ENCODE measurements at places on chromosomes 11 and 22.
A peak's percentile ranks its signal among the peaks of the same experiment; 100 is the strongest.

DNA sequence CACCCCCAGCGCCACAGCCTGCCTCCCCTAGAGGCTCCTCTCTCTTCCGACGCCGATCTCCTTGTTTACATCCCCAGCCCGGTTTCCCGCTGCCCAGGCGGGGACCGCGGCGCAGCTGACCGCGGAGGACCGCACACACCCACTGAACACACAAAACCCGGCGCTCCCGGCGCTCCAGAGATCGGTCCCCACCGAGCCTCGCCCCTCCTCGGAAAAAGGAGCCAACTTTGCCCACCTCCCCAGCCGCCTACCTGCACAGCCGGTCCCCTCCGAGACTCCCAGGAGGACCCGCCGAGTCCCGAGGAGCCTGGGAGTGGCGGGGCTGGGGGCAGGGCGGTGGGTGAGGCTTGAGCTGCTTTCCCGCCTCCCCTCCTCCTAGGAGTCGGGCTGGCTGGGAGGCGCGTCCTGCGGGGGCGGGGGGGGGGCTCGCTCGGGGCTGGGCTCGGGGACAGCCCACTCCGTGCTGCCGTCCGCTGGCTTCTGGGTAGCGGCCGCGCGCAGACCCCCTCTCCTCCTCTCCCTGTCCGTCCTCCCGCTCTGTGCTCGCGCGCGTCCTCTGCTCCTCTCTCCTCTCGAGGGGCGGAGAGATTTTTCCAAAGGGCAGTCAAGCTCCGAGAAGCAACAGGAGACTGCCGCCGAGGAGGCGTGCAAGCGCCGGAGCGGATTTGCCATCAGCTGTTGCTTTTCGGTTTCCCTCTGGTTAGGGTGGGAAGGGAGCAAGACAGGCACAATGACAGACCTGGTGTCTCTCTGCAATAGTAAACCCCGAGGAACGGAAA lies at the start of gene FXYD6:
TSS of gene FXYD6 (minus strand) at position 318 of the 779 bp plus-strand sequence. CDS start 33,882 bp downstream, outside the sequence.
- no peak for DNase-seq

- DNase-seq, result no peak
Observed at GRCh38 chr11:86274503-86274902, 27.5 kb upstream of the HIKESHI start.

- no peak for DNase-seq
Observed at GRCh38 chr11:15236559-15236958, 121.8 kb downstream of the INSC start.

- DNase-seq, result peak; percentile 71
Observed at GRCh38 chr22:33909075-33909458, 11.2 kb downstream of the LARGE1 start.

DNA sequence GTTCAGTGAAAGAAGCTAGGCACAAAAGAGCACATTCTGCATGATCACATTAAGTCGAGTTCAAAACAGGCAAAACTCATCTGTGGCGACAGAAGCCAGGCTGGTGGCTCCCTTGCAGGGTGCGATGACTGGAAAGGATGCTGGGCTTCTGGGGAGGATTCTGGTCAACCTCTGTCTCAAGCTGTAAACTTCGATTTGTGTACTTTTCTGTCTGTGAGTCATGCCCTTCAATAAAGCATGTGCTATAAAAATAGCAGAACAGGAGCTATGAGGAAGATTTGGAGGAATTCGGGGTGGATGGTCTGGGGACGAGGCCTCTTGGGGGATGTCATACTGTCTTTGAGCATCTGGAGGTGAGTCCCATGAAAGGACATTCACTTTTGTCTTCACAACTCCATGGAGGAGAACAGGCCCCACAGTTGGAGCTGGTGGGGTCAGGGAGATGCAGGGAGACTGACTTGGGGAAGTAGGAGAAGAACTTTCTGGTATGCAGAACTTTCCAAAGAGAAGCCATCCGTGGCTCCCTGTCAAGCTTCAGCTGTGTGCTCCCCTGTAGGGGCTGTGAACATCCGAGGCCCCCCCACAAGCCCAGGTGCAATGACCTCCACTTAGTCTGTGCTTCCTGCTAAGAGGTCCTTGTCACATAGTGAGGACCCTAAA lies 77.8 kb upstream of the LINC01488 start:
- DNase-seq, result no peak

DNA sequence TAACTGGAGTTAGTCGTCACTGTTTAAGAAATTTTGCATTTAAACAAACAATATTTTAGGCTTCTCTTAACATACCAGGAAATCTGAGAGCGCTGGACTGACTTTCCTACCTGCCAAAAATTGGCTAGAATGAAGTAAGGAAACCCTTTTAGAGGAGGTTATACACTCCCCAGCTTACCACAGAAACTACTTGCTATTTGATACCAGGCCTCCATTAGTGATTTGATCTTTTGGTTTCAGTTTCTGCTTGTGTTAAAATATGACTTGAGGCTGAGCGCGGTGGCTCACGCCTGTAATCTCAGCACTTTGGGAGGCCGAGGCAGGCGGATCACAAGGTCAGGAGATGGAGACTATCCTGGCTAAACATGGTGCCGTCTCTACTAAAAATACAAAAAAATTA lies 419.9 kb downstream of the LRRC4C start:
- DNase-seq, result no peak

DNA sequence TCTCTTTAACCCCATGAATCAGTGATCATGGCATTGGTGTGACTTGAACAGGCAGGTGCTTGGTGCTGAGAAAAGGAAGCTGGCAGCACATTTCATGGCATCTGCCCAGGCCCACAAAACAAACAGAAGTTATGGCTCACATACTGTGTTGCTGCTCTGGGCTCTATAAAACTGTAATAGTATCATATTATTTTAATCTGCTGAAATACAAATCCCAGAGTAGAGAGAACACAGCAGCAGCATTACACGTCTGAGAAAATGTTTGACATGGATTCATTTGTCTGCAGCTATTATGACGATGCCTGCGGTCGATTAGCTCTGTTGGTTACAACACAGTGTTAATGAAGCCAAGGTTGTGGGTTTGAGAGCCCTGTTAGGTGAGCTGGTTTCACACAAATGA lies 80.8 kb downstream of the ALX4 start:
- no peak for DNase-seq

GRCh38 chr11:131372234-131372962 lies 2.0 kb downstream of the NTM start:
- DNase-seq, result no peak

DNA sequence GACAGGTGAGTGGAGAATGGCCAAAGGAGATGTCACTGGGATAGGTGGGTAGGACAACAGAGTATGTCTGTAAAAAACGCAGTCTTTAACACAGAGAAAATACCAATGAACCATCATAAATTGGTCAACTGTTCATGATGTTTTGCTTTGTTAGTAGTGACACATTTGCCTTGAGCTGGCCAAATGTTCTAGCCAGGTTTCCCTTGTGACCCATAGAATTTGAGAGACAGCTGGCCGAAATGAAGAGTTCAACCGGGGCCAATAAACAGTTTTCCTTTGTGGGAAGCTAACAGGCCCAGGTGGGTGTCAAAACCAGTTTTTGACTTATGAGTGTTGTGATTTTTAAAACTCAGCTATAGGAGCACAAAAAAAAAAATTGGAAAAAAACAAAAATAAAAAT lies 116.6 kb upstream of the BID start:
- no peak for DNase-seq

- DNase-seq, result peak; percentile 48
Observed at GRCh38 chr11:76910620-76911414, 50.1 kb downstream of the ACER3 start.

DNA sequence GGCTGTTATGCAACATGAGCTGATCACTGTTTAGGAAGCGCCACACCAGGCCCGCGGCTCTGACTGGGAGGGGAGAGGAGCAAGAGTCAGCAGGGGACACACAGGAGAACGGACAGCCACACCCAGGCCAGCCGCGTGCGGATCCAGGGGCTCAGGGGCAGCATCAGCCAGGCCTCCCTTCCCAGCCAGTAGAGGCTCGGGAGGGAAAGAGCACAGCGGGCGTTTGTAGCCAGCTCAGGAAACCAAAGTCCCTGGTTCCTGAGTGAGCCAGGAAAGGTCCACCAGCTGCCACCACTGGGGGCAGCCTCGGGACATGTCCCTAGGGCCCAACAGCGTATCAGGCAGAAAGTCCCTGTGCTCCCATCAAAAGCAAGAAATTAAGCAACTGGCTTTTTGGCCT lies 71.8 kb upstream of the PITPNB start:
- peak; percentile 83 for DNase-seq

DNA sequence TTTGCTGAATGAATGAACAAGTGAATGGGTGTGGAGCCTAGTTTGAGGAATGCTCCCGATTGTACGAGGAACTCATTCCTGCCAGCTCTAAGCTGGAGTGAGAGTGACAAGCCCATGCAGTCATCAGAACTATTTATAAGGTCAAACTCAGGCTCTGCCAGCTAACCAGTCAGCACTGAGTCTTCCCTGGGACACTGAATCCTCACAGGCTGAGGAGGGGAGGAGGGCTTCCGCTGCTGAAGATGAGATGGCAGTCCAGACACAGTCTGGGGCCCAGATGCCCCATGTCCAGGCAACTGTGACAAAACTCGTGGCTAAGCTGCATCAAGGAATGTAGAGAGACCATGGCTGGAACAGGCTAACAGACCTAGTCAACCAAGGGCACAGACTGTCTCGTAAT lies 4.0 kb downstream of the LRP4 start:
- DNase-seq, result no peak

DNA sequence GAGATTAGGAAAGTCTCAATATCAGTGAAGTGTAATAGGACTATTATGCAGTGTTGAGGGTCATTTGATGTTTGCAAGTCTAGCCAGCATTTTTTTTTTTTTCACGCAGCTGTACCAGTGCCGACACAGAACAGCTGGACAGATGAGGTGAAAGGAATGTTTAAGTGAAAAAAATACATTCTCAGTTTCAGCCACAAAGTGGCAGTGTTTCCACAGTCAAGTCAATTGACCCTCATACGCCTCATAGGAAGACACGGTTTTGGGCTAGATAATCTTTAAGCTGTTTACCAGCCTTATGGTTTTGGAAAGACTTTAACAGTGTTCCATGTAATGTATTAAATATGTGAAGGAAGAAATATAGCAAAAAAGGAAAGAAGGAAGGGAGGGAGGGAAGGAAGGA lies 349.9 kb upstream of the ANO3 start:
- DNase-seq, result no peak

- no peak for DNase-seq
Observed at GRCh38 chr22:37121887-37122591, 12.5 kb upstream of the TMPRSS6 start.

DNA sequence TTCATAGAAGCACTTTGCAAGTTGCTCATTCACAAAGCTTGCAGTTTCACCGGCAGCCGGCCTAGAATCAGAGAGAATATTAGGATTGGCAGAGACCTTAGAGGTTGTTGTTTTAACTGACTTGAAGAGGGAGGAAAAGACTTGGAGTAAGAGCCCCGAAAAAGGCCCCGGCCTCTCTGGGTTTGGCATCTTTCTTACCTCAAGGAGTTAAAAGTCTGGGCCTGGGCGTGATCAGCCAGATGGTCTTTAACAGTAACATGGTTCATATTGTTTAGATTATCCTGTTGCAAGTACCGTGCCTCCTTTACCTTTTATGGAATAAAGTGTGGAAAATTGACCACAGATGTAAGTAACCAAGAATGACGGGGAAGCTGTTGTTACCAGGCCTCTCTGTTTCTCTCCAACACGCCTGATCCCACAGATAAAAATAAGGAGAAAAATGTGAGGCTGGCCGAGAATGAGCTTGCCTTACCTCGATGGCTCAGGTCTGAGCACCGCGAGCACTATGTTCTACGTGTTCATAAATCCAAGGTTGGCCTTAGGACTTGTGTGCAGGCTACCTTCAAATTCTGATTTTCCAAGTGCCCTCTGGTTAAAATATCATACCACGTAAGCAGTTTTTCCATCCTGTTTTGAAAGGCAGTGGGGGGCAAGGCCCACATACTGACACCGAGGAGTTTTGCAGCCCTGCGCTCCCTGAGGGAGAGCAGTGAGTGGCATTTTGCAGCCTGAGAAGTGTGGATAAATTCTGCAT lies 56.4 kb downstream of the PARVA start:
- DNase-seq, result no peak

- no peak for DNase-seq
Observed at GRCh38 chr11:7555052-7555699, 41.4 kb downstream of the PPFIBP2 start.

- no peak for DNase-seq
Observed at GRCh38 chr22:36573815-36574363, 44.9 kb upstream of the EIF3D start.

- DNase-seq, result no peak
Observed at GRCh38 chr11:33135216-33135615, 26.1 kb downstream of the CSTF3 start.

- DNase-seq, result no peak
Observed at GRCh38 chr11:68052137-68052873, 13.5 kb downstream of the TCIRG1 start.

GRCh38 chr22:46042786-46043185 lies 65.8 kb upstream of the WNT7B start:
- DNase-seq, result peak; percentile 60

GRCh38 chr11:132035766-132036165 lies 665.4 kb downstream of the NTM start:
- DNase-seq, result no peak

GRCh38 chr11:13859892-13860291 lies 102.6 kb upstream of the SPON1 start:
- DNase-seq, result no peak

DNA sequence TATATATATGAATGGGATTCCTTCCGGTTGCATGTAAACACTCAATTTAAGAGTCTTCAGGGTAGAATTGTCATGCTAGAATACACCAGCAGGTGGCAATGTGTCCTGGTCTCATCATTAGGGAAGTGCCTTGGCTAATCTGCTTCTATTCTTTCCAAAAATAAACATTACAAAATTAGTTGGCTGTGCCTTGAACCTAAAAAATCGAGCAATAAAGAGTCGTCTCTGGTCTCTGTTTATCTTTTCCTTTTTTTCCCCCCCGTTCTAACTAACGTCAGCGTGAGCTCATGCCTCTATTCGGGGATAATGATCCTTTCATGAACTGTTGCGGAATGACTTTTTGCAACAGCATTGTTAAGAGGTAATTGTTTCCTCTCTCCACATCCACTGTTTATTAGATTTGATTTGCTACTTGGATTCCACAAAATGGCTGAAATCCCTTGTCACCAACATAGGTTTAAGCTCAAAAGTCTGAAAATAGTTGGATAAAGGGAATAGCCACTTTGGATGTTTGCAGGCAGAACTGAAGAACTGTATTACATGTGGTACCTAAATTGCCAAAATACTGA lies 1.2 kb upstream of the ARHGEF12 start:
- peak; percentile 80 for DNase-seq

DNA sequence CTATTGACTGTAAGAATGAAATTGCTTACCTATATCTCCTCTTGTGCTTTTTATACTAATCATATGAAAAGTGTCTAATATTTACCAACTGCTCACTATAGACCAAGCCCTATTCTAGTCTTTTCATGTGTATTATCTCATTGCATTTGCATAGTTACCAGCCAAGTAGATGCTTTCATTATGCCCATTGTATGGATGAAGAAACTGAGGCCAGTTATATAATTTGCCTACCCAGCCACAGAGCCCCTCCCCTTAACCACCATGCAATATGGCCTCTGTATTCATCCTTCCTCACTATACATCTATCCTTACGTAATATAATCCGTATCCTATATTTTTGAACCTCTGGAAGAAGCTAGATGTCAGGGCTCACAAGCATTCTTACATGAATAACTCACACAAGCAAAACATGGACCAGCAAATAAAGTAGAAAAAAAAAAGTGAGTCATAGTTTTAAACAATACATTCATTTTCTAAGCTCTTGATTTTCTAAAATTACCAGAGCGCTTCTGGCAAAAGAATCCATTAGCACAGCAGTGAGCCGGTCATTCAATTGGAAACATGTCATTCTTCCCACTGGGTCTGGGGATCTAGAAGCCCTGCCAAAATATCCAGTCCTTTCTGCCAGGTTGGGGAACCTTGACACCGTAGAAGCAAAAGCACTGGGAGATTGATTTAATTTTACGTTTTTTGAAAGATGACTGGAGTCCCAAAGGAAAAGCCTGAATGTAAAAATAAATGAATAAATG lies 80.0 kb downstream of the C11orf91 start:
- no peak for DNase-seq
